CD8-positive, alpha-beta memory T cell (primary cell): ENCODE measurements at places on chromosomes 7 and 10. TPM values are rescaled to one million over a fixed set of nuclear protein-coding genes. Genes with fewer than 3 reads are reported as not detected.
A peak's percentile ranks its signal among the peaks of the same experiment; 100 is the strongest.

DNA sequence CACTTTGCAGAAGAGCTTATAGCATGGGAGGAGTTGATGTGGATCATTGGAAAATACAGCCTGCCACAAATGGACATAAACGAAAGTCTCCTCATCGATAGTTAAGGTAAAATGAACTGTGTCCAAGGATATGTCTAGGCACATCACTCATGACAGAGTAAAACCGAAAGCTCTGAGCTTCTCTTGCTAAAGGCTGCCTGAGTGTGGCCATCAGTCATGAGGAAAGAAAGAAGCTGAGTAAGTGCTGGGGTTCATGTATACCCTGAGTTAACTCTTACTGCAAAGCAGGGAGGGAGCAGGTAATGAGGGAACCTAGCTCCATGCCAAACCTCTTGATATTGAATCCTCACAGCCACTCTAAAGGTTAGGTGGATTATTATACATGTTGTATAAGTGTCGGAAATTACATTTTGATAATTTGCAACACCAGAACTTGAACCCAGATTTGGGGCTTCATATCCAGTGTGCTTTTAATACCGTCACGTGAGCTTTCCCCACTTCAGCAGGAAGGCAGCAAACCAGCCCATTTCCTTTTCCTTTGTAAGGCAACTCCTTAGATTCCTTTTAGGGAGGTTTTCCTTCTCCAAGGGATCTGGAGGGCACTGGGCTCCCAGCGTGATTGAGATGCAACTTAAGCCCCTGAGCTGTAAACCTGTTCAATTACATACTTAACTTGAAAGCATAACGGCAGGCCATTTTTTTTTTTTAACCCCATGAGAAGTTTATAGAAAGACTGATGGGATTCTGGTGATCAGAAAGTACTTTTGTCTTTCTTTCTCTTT lies 215.0 kb downstream of the PHF14 start:
- no peak for DNase-seq

Gene ASZ1
- total RNA-seq = not detected

- no peak for DNase-seq
These were observed 25.0 kb upstream of the CNNM1 start for GRCh38 chr10:99303899-99304861.

GRCh38 chr10:103429647-103430046 lies 22.5 kb downstream of the CALHM2 start:
- DNase-seq = no peak

Gene SPDYE2
- not detected for total RNA-seq

DNA sequence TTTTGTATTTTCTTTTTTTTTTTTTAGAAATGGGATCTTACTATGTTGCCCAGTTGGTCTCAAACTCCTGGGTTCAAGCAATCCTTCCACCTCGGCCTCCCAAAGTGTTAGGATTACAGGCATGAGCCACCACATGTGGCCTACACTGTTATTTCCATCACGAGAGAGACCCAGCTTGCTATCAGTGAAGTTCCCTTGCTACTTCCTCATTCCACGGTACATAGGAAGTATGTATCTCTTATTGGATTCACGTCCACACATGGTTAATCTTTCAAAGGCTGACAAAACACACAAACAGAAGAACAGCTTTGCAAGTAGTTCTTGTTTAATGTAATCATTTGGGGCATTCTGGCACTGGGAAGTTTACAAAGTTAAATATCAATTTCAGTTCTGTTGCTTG lies 50.9 kb downstream of the DCLRE1A start:
- DNase-seq = no peak

- DNase-seq = peak; percentile 54
These were observed 106.5 kb downstream of the HTR7 start for GRCh38 chr10:90751107-90751997.

Gene OR2A5
- not detected for total RNA-seq

DNA sequence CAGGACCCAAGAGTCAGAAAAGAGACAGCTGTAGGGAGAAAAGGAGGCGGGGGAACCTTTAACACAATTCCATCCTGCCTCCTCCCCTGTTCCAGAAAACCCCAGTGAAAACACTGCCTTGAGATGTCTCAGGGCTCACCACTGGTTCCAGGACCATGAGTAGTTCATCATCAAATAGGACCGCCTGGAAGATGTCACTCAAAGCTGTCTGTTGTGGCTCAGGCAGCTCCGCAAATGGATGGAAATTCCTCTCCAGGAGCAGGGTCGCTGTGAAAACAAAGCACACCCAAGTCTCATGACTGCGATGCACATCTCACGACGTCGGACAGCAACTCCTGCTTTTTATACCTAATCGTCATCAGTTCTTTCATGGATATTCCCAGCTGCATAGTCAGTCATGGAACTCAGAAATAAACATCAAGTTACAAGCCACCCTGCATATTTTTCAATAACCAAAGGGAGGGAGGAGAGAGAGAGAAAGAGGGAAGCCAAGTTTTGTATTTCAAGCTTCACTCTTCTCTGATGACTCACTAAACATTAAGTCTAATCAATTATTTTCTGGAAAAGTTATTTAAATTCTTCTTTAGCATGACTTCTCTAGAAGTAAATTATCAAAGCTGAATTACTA lies 49.2 kb downstream of the GSDME start:
- DNase-seq = no peak

Gene LARP4B
- total RNA-seq = 128 TPM

Gene CALN1
- total RNA-seq = not detected

GRCh38 chr7:83738291-83738835 lies 89.4 kb upstream of the SEMA3E start:
- DNase-seq = no peak

Gene MRLN
- total RNA-seq = not detected

- no peak for DNase-seq
These were observed 1.5 kb downstream of the TAS2R41 start for GRCh38 chr7:143479055-143479766.

GRCh38 chr7:129947701-129948100 lies 5.1 kb downstream of the UBE2H start:
- DNase-seq = no peak

DNA sequence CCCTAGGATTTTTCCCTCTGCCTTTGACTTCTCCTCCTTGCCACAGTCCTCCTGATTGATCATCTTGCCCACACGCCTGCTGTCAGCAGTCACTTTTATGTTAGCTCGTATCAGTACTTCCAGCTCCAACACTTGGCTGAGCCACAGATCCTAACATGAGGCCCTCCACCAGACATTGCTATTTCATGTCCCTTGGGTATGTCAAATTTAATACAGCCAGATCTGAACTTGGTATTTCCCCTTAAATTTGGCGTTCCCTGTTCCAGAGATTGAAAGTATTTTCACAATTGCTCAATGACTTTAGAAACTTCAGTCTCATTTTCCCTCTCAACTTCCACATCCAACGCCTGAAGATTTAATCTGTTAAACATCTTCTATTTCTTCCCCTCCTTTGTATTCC lies 140.4 kb downstream of the RNLS start:
- DNase-seq = no peak

Gene ASAH2
- 3.2 TPM for total RNA-seq

DNA sequence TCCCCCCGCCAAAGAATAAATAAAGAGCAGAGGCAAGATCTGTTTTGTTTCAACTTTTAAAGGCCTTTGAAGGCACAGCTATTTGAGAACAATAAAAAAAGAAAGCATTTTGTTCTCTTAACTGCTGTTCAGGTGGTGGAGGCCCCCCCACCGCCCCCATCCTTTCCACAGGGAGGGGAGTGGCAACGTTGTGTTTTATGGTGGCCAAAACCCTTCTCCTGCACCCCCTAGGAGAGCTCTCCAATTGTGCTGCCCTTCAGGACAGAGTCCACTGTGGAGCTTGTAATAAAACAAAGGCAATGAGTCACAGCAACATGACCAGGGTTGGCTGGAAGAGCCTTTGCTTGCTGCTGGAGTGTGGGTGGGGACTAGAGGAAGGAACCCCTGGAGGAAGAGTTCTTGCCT lies 987.9 kb downstream of the KCNMA1 start:
- no peak for DNase-seq

Gene CFAP43
- total RNA-seq = not detected

DNA sequence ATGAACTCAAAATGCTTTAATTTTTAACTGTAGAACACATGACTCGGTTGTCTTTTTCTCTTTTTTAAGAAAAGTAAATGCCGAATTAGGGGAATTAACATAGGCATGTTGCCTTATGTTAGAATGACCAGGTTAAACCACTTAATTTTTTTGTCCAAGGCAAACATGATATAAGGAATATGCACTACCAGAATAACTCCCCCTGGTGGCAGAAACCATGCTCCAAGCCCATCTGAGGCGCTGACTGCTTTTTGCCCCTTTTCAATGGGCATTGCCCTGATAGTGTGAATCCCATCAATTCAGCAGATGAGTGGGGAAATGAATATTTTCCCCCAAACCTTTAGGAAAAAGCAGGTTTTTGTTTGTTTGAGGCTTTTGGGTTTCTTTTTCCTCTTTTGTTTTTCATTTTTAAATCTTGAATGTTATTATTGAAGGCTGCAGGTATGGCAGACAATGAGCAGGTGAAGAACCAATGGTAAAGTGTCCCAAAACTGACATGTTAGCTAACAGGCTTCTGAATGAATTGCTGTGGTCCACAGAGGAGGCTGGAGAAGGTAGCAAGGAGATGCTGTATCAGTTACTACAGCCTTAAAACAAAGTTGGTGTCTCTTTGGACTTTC lies 284.3 kb downstream of the SORCS3 start:
- DNase-seq = peak; percentile 2

Gene IFIT1
- 0.71 TPM for total RNA-seq

Gene KIAA1549
- total RNA-seq = 1.1 TPM

GRCh38 chr7:149806726-149807125 lies 31.4 kb upstream of the ZNF862 start:
- DNase-seq = no peak

DNA sequence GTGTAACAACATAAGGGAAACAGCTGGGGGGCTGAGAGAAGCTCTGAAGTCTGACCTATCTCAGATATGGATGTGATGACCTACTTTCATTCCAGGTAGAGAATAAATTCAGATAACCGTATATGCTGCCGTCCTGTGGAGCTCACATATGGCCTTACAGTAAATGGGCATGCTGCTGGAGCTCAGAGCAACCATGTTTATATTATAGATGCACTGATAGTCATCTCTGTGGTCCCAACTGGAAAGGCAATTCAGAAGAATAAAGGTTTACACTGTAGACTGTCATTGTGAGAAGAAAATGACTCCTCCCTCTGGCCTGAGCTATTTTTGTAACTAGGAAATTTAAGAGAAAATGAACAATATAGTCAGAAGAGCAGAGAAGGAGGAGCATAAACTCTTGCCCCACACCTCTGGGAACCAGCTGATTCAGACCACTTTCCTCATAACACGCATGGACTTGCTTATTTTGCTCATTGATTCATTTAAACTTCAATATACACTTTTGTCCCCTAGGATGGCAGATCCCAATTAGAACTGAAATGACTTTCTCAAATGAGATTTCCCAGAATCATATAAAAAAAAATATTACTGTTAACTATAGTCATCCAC lies 69.9 kb upstream of the NXPH1 start:
- no peak for DNase-seq

DNA sequence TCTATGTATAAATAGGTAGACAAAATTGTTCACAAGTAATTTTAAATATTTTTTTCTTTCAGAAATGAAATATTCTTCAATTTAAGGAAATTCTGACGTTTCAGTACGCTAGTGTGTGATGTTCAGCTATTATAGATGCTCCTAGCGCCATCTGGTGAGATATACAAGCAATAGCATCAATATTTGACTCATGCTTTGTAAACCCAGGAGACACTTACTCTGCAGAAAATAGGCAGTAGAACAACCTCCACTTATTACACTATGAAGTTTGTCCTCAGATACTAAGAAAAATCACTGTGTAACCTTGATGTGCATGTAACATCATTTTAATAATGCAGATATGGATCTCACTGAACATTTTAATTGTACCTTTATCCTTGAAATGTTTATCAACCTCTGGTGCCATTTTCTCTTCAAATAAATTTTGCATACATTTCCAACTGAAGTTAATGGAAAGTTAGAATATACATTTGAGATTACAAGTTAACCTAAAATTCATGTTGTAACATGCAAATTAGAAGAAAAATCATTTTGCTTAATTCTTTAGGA lies 151.5 kb upstream of the FAM3C start:
- no peak for DNase-seq

GRCh38 chr10:22321924-22322640 lies 1.2 kb downstream of the BMI1 start:
- no peak for DNase-seq

DNA sequence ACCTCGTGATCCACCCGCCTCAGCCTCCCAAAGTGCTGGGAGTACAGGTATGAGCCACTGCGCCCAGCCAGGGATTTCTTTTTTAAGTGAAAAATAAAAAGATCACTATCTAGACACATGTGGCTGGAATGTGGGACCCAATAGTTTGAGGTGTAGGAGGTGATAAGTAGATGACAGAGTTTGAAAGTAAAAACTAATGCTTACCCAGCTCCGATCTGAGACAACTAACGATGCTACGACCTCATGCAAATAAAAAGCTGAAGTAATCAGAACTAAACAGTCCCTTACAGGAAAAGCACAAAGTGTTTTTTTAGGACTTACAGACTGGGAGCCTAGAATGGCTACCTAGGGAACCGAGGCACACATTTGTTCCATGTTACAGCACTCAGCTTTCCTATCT lies 23.0 kb downstream of the PCGF6 start:
- DNase-seq = no peak

Gene HECW1
- total RNA-seq = not detected

DNA sequence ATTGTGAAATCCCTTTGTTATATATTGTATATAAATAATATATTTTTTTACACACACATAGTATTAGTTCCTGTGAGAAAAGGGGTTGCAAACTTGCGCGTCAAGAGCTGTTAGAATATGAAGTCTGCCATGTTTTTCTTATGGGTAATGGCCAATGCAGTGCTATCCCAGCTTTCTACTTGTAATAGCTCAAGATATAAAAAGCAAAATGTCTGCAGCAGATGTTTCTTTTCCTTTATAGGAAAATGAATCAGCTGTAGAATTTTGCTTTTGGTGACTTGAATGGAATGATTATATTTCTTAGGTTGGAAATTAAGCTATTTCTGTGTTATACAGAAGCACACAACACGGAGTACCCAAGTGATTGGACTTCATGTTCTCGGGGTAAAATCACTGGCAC lies 53.3 kb upstream of the TMEM236 start:
- DNase-seq = no peak

DNA sequence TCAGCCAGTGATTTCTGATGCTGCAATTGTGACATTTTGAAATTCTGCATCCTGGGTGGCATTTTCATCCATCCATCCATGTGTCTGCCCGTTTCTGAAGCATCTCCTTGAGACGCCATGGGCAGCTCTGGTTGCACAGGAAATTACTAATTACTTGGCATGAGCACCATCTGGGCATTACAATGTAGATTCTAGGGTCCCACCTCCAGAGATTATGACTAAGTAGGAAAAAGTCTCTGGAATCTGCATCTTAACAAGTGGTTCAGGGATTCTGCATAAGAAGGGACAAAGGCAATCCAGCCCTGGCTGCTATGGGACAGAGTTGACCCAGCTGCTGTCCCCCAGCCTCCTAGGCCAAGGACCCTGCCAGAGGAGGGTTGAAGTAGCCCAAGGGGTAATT lies 65.3 kb downstream of the CUZD1 start:
- no peak for DNase-seq

Gene CLEC2L
- total RNA-seq = not detected

- DNase-seq = no peak
These were observed 62.8 kb downstream of the PDZD8 start for GRCh38 chr10:117312430-117312829.
